ENCODE measurements at places on chromosomes 5 and 9.

- peak; percentile 82 for DNase-seq
Measured at GRCh38 chr9:93126151-93126781, 7.8 kb downstream of the NINJ1 start.

GRCh38 chr5:59587489-59588337 lies 305.8 kb downstream of the PDE4D start:
- DNase-seq: no peak

DNA sequence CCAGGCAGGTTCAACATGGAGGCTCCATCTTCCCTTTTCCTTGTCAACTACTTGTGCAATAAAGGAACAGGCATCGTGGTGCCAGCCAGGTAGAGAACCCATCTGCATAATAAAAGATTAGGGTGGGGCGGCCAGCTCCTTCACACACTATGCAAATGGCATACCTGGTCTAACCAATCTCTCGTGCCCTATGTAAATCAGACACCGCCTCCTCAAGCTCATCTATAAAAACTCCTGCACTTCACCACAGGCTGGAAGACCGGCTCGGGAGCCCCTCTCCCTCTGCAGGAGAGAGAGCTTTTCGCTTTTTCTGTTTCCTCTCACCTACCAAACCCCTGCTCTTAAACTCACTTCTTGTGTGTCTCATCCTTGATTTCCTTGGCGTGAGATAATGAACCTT lies 244.3 kb upstream of the PUM3 start:
- no peak for DNase-seq

DNA sequence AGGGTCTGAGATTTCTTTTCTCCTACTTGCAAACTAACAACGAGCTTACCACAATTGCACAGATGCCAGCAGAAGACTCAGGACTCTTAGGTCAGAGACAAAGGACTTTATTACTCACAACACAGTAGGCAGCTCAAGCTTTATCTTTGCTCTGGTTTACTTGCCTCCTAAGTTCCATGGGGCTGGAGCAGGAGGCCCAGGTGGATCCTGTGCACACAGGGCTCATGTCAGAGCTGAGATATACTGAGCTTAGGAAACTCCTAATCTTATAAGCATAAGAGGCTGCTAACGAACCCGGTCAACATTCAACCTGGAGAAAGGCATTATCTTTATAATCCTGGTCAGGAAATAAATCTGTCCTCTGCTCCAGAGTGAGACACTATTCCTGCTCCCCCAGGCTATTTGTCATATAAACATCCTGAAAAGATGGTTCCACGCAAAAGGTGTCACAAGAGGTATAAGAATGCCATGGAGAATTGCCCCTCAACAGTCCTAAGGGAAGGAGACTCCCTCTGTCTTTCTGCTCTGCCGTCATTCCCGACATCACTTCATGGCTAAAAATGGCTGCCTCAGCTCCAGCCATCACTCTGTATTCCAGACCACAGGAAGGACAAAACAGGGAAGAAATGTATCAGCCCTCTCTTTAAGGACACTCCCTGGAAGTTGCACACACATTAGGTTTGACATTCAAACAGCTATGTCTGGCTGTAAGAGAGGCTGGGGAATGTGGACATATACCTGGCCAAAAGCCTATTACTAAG lies 16.2 kb downstream of the DUSP1 start:
- peak; percentile 28 for DNase-seq

- DNase-seq: no peak
Measured at GRCh38 chr9:83234541-83234940, 171.6 kb upstream of the RASEF start.

DNA sequence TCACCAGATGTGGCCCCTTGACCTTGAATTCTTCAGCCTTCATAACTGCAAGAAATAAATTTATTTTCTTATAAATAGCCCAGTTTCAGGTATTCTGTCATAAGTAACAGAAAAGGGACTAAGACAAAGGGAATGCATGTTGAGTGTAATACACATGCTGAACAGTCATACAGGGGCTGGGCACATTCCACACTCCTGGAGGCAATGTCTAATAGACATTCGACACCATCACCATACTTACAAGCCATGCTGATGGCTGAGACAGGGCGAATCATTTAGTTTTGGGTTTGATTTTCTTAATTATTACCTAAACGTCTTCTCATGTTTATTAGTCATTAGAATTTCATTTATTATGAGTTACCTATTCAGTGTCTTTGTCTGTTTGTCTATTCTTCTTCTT lies 68.5 kb downstream of the TENT4A start:
- no peak for DNase-seq

- DNase-seq: no peak
Measured at GRCh38 chr5:179191506-179192184, 131.5 kb downstream of the ZNF354C start.

DNA sequence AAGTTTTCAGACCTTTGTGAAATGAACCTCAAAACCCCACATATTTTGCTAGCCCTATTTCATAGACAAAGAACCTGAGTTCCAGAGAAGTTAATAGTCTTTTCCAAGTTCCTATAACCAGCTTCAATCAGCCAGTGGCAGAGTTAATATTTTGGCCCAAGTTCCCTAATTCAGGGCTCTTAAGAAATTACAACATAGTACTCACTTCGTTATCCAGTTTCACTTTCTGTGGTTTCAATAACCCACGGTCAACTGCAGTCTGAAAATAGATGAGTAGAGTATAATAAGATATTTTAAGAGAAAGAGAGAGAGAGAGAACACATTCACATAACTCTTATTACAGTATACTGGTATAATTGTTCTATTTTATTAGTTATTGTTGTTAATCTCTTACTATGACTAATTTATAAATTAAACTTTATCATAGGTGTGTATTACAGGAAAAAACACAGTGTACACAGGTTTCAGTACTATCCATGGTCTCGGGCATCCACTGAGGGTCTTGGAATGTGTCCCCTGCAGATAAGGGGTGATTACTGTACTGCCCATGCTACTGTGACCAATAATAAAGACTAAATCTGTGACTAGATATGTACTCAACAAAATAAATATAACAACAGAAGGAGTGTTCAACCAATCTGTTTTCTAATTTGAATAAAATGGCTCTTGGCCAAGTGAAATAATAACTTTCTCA lies 9.3 kb upstream of the MYOT start:
- no peak for DNase-seq

GRCh38 chr5:55601204-55601618 lies 66.4 kb upstream of the PLPP1 start:
- DNase-seq: no peak

DNA sequence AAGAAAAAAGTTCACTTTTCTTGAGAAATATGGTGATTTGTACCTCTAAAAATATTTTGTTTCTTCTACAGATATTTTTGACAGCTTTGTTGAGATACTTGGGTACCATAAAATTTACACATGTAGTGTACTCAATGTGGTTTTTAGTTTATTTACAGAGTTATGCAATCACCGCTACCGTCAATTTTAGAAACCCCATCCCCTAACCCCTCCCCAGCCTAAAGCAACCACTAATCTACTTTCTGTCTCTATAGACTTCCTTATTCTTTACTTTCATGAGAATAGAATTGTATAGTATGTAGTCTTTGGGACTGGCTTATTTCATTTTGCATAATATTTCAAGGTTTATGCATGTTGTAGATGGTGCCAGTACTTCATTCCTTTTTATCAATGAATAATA lies 45.0 kb upstream of the TDRD7 start:
- DNase-seq: no peak

DNA sequence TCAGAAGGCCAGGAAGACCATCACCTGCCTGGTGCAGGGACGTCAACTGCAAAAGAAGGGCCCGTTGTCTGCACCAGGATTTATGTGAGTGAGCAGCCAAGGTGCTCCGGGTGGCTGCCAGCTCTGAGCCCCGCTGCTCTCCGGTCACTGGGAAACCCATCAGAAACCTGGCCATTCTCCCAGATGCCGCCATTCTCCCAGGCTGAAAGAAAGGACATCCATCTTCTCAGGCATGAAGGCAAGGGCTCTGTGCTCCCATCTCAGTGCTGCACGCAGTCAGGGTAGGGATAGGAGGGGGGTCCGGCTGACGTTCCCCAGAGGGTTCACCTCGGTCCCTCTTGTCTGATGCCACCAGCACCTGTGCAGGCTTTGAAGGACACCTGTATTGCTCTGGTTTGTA lies 158.4 kb downstream of the ERCC6L2 start:
- DNase-seq: no peak

DNA sequence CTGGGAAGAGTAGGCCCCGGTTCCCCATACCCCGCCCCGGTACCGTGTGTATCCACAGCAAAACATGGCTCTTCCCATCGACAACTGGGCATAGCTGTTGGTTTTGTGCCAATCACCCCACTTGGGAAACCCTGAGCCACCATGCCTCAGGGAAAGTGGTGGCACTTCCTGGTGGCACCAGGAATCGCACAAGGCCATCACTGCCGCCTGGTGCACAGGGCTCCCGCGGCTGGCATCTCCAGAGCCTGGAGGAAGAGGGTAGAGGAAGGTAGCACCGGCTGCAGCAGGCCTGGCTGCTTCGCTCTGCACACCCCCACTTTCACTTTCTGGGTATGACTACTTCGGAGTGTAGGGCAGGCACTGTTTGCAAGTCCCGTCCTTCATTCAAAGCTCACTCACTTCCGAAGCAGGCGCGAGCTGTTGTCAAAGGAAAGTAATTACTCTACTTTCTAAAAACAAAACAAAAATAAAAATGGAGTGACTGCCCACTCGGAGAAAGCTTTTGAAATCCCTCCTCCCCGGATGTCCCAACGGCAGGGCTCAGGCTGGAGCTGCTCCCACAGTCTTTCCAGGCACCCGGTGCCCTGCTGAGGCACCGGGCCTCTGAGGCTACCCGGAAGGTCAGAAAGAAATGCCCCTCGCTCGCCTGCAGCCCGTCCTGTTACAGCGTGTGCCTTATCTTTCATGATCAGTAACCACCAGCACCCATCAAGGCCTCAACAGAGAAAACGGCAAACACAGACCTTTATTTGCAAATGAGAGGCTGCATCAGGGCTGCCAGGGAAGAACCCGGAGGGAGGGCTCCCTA lies 2.0 kb downstream of the BRD3 start:
- peak; percentile 78 for DNase-seq

DNA sequence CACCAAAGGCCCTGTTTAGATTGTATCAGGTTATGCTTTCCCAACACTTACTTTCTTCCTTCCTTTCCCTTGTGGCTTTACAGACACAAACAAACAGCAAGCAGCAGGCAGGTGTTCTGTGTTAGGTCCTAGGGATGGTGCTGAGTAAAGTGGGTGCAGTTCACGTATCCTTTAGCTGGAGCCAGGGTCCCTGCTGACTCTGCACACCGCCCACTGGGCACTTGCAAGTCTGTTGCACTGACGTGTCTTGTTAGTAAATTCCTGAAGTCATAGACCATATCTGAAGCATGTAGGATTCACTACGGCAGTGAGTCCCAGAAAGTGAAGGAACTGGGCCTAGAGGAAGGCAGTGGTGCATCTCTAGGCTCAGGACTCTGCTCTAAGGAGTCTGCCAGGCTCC lies 96.5 kb downstream of the DAPK1 start:
- no peak for DNase-seq

DNA sequence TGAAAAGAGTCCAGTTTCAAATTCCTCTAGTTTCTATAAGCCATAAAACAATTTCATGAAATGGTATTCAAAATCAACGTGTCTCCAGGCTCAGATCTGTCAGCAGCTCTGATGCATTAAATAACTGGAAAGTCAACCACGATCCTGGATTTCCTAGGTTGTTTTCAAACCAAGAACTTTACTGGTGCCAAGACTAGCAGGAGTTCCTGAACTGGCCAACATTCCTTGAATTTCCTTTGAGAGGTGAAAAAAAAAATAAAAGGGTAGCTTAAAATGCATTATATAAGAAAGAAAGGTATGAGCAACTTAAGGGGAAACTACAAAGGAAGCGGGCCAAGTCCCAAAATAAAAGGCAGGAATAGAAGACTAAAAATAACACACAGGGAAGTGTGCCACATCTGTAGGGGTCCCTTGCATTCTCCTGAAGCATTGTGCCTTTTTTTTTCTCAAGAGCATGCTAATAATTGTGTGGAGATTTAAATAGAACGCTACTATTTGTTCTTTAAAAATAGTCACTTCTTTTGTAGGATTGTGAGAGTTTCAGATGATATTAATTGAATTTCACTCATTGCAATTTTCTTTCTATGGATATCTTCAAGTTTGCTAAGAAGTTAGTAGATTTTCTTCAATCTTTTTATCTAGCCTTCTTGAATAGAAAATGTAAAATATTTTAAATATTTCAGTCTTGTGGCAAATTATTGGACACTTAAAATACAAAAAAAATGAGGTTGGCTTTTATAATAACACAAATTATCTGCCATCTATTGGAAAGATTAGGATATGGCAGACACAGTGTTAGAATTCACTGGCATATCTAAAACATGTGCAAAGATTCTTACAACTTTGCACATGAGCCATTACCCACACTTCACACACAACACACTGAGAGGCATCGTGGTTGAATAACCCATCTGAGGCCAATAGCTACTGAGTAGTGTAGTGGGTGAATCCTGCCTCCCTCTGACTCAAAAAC lies 15.3 kb downstream of the ESM1 start:
- DNase-seq: no peak

GRCh38 chr9:102768002-102768401 lies 227.1 kb upstream of the CYLC2 start:
- no peak for DNase-seq

DNA sequence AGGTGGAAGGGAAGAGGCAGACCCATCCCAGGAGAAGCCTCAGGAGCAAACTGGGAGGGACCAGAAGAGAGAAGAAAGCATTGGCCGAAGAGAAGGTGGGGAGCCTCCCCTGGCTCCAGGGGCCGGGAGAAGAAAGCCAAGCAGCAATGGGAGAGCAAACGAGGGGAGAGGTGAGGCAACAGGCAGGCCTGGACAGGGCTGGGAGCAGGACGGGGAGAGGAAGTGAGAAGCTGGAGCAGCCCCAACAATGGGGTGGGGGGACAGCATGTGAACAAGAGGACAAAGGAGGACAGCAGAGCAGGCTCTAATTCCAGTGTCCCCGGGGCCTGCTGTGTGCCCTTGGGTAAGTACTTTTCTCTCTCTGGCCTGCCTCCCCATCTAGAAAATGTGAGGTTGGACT lies 115.3 kb downstream of the PSD2 start:
- DNase-seq: no peak

- DNase-seq: no peak
Measured at GRCh38 chr5:27266184-27266583, 227.8 kb upstream of the CDH9 start.

DNA sequence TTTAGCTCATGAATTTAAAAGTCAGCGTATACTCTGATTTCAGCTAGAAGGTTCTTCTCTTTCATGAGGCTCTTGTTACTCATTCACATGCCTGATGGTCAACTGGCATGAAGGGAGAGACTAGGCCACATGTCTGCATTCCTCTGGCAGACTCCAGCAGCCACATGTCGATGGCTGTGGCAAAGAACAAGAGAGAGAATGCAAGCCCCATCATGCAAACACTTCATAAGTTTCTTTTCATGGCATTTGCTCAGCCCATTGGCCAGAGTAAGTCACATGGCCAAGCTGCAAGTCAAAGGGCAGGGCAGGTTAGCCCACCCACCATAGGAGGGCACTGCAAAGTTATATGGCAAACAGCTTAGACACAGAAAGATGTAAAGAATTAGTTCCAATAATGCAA lies 5.4 kb downstream of the KCNV2 start:
- no peak for DNase-seq

All from mesenteric fat pad (tissue), 1 donor.